ENCODE measurements at places on chromosomes 3 and 15.

DNA sequence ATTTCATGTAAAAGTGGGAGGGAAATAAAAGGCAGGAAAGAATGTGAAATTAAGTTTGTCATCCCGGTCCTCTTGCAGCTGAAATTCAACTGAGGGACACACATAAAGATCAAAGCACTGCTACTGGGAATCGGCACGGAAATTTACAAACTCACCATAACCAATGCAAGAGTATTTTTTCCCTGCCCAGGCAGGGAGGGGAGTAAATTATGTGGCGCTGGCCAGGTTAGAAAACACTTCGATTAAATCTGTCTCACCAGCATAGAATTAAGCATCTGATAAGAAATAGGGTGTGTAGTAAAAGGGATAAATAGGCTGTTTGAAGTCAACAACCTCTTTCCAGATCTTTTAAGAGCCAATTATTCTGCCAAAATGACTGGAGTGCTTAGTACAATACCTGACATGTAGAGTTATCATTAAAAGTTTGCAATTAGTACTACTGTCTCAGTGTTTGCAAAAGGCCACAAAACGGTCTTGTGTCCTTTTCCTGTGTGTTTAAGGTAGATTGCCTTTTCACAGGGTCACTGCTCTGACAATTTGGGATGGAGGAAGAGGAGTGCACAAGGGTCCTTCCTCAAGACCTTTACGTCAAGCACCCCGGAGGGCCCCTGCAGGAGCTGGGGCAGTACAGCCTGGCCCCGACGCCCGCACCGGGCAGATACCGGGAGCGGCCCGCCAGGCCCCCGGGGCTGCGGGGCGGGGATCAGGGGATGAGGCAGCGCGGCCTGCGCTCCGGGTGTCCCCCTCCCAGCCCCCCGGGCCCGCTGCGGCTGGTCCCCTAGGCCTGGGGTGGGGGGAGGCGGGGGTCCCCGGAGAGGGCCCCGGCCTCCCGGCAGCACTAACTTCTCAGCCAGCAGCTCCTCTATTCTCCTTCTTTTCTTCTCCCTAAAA, 651 bp downstream of the UBA3 start:
- DNase-seq: no peak

DNA sequence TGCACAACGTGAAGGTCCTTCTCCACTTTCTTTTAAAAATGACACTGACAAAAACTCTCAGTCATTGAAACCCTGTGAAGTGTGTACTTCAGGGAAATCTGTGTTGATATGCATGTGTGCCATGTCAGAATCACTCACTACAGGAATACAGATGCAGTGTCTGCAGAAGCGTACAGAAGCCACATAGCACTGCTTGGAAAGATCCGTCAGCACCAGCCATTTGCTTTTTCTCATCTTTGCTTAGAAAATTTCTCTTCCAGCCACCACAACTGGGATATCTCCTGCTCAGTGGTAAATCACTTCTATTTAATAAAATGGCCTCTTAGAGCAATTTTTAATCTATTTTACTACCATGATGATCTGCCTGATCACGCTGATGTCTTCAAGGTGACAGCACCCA, 91.3 kb upstream of the ARHGEF26 start:
- DNase-seq: no peak

DNA sequence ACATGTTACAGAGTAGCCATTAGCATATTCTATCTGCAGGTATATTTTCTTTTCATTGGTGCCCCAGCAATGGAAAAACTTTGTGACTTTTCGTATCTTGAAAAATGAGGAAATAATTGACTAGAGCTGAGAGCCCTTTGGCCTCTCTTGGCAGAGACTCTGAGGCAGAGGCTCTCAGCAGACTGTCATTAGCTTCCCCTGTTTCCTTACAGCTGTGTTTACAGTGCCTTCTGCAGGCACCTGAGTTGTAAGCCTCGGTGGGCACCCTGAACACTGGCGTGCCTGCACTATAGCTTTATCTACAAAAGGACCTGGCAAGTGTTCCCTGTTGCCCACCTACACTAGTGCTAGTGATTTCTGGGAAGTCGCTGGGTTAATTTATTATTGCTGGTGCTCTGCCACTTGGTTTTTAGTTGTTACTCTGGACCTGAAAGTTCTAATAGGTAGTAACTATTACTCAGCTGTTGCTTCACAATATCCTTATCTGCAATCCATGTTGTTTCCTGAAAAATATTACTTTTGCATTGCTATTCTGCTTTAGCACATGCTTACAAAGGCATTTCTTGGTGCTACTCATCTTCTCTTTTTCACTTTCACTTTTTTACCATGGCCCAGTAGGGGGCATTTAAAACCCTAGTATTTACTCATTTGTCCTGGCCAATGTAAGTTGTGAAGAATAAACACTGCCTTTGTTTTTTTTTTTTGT, 7.8 kb upstream of the GPR171 start:
- DNase-seq: no peak

- DNase-seq: no peak
Measured at GRCh38 chr3:178845420-178846118, 226.0 kb downstream of the ZMAT3 start.

DNA sequence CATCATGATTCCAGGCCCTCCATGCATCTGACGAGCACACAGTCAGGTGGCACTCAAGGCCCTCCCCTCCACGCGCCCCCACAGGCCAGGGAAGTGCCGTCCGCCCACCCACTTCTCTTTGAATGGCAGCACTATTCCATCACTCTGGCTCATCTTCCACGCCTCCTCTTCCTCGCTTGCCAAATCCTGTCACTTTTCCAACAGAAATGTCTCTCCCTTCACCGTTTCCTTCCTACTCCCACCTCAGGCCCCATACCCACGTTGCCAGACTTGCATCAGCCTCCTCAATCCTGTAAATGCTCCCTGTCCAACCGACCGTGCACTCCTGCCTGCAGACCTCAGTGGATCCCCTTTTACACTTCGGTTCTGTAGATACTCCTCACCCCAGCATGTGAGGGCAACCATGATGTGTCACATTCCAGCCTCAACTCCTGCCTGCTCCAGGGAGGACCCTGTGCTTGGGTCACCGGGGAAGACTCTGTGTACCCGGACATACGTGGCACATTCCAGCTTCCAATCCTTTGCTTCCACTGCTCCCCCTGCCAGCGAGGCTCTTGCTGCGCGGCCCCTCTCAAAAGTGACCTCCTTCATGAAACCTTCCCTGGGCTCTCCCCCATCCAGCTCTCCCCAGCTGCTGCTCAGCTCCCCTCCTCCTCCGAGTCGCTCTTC, 29.6 kb downstream of the ADCY5 start:
- DNase-seq: no peak

GRCh38 chr3:125163739-125164601, 48.6 kb downstream of the SLC12A8 start:
- no peak for DNase-seq

- no peak for DNase-seq
Measured at GRCh38 chr3:58899159-58899952, 150.5 kb downstream of the CFAP20DC start.

- DNase-seq: no peak
Measured at GRCh38 chr15:61598655-61599054, 369.6 kb upstream of the RORA start.

- DNase-seq: no peak
Measured at GRCh38 chr3:150495563-150496168, 50.6 kb downstream of the SERP1 start.

DNA sequence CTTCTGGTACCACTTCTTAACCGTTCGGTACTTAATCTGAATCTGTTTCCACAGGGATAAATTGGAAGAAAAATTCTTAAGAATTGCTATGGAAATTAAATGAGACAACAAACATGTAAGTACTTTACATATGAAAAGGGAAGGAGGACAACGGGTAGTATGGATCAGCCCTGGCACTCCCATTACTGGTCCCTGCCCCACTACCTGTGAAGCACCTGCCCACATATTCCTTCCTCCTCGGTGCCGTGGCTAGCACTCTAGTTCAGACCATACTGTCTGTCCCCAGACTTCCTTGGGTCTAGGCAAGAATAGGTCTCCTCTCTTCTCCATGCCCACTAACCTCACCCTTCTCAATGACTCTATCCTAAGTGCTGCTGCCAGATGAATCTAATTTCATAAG, 46.2 kb downstream of the SHQ1 start:
- DNase-seq: no peak

DNA sequence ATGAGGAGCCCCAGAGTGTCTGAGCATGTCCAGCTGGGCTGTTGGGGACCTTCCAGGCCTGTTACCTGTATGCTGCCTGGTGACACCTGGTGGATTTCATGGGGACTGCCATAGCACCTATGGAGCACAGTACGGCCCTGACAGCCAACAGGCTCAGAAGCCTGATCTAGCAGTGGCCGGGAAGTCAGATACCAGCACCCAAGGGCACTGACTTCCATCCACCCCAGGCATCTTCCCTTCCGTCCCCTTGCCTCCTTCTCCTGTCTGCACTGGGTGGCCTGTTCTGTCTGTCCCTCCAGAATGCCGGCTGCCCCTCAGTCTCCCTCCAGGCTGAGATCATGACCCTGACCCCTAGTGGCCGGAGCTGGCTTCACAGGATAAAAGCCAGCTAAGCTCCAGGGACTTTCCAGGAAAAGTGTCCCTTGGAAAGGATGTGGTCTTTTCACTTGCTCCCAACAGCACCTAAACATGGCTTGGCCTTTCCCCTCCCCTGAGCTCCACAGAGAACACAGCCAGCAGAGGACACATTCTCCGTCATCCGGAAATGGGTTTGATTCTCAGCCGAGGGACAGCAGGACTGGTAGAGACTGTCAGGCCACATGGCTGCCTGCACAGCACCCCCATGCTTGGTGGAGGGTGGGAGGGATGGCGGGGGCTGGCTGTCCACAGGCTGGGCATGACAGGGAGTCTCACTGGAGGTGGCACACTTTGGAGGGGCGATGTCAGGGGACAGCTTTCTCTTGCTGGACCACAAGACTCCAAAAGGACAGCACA, 9.5 kb downstream of the RPS17 start:
- DNase-seq: no peak

- no peak for DNase-seq
Measured at GRCh38 chr3:190076601-190077394, 43.9 kb downstream of the P3H2 start.

- DNase-seq: no peak
Measured at GRCh38 chr15:99322643-99323405, 71.5 kb downstream of the LRRC28 start.

- no peak for DNase-seq
Measured at GRCh38 chr15:82298520-82298919, 35.9 kb downstream of the SAXO2 start.

DNA sequence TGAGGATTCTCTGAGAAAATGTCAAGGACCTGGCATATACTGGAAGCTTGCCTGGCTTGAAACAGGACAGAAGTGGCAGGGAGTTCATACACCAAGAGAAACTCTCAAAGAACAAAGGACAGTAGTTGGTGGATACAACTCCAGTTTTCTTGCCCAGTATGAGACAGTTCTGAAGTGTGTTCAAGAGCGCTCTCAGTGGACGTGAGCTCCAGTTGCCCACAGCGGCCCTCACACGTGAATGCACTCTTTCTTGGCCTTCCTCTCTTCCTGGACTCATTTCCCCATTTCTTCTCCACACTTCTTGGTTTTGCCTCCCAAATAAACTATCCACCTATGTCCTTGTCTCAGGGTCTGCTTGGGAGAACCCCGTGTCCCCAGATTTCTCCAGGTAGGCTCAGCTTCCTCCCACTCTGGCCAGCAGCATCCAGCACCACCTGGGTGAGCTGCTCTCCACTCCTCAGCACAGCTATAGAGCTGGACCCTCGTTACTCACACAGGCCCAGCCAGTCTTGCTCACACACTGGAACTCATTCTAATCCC, 54.5 kb downstream of the DCLK3 start:
- no peak for DNase-seq

DNA sequence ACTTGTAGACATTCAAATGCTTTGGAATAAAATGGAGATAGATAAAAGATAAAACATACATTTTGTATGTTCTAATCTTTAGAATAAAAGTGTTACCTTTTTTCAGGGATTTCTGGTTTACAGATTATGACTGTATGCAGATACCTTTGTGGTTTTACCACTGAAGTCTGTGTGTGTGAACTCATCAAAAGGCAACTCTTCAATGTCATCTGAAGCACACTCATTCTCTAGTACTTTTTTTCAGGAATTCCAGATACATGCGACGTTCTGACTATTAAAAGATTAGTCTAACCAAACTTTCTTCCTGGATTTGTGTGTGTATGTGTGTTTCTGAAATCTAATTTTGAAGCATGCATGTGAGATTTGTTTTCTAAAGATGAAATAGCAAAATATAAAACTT, 188.6 kb downstream of the NLGN1 start:
- no peak for DNase-seq

DNA sequence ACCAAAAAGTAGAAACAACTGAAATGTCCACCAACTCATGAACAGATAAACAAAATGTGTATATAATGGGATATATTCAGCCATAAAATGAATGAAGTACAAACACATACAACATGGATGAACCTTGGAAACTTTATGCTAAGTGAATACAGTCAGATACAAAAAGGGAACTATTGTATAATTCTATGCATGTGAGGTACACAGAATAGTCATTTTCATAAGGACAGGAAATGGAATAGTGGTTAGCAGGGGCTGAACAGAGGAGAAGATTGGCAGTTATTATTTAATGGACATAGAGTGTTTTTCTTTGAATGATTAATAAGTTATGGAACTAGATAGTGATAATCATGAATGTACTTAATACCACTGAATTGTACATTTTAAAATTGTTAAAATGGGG, 20.0 kb upstream of the TRANK1 start:
- no peak for DNase-seq

DNA sequence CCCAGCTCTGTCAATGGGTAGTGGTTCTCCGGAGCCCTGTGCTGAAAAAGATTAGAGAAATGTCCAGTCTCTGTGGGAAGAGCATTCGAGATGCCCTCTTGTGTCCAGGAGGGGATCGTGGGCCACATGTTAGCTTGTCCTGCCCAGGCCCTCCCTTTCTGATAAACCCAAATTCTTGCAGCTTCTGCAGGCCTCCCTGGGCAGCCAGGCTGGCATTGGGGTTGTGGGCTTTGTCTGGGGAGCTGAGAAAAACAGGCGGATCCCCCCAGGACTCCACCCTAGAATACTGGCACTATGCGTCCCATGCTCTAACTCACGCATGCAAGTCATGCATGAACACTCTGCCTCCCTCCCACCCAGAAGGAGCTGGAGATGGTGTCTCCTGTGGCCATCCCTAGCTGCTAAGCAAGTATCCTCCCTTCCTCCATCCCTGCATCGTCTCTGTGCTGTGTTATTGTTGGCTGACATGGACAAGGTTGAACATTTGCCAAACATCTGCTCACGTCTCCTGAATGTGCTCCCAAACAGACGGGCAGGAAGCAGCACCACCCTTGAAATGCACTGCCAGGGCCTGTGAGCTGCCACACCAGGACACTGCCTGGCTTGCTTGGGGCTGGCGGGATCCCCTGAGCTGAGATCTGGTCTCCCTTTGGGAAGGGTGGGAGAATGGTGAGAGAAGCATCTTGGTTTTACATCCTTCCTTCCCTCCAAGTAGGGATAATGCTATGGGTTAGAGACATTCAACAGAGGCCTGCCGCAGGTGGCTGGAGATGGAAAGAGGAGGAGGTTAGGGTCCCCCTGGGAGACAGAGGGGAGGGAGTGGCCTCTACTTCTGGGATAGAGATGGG, 26.5 kb downstream of the CFAP161 start:
- no peak for DNase-seq

- DNase-seq: no peak
Measured at GRCh38 chr3:196117809-196118208, 35.9 kb upstream of the TFRC start.

GRCh38 chr3:68057637-68058320, 403.4 kb upstream of the SUCLG2 start:
- DNase-seq: no peak

Measured in esophagus squamous epithelium (tissue), 5 donors.